Left ventricle myocardium superior (tissue), 1 donor: ENCODE measurements at places on chromosomes 5 and 9. TPM values are rescaled to one million over a fixed set of nuclear protein-coding genes. Genes with fewer than 3 reads are reported as not detected.
A peak's percentile ranks its signal among the peaks of the same experiment; 100 is the strongest.

- no peak for DNase-seq
These were observed 61.5 kb downstream of the TENT4A start for GRCh38 chr5:6774721-6775204.

DNA sequence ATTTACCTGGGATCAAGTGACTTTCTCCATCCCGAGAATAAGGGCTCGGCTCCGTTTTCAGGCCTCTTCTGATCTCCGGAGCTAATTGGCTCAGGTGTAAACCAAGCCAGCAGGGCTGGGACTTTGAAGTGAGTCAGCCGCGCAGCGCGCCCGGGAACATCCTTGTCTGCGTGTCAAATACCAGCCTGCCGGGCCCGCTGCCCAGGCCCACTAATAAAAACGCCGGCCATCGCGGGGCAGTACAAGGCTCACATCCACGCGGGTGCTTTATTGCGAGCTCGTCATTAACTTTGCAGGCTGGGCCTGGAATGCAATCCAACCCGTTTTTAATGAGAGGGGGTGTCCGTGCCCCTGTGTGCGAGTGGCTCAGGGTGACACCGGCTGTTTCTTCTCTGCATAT, 416.8 kb downstream of the IRX2 start:
- DNase-seq = no peak

TMC1 gene
- not detected for total RNA-seq

ADAMTSL2 gene
- total RNA-seq = 5.1 TPM

SLC6A19 gene
- not detected for total RNA-seq

GRCh38 chr9:134707031-134707680, 65.6 kb downstream of the COL5A1 start:
- DNase-seq = peak; percentile 87

DNA sequence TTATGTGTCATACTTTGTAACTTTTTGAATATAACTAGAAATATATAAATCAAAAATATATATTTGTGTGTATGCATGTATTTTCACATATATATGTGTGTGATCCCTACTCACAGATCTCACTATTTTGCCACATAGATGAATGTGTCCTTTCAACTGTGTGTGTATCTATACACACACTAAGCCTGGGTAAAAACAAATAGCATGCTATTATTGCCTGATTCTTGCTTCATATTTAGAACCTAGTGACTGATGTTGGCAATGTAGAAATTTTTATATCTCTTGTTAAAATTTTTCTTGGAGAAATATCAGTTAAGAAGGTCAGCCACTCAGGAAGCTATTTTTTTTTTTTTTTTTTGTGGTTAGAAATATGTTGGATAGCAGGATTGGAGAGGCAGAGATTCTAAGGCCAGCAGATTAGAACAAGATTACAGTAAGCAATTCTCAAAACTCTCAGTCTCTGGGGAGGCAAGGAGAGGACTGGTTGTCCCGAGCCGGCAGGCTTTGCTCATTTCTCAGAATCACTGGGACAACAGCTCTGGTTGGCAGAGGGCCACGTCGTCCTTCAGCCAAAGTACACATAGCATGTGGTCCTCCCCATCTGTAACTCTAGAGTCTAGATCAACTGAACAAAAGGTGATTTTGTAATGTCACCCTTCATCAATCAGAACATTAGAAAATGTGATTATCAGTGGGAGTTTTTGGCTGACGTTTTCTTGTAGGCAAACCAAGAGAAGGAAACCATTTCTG, 19.7 kb downstream of the C6 start:
- DNase-seq = peak; percentile 99

CTSV gene
- 0.27 TPM for total RNA-seq

GRCh38 chr9:7871977-7872730, 72.6 kb upstream of the DMAC1 start:
- DNase-seq = no peak
